ENCODE measurements at places on chromosomes 5 and 9.

DNA sequence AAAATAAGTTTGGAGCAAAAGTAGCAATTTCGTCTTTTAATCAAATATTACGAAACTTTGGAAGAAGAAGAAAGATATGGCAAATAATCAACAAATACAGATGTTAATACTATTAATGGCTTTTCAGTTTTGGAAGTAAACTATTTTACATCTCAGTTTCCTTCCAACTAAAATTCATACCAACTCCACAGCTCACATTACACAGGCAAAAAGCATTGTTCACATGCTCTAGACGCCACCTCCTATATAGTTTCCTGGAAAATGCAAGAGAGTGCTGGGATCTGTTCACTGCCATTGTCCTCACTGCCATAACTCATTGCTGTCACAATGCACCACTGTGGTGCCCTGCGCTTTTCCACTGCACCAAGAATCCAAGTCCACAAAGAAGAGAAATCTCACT lies 149.0 kb upstream of the FTMT start:
- no peak for DNase-seq

DNA sequence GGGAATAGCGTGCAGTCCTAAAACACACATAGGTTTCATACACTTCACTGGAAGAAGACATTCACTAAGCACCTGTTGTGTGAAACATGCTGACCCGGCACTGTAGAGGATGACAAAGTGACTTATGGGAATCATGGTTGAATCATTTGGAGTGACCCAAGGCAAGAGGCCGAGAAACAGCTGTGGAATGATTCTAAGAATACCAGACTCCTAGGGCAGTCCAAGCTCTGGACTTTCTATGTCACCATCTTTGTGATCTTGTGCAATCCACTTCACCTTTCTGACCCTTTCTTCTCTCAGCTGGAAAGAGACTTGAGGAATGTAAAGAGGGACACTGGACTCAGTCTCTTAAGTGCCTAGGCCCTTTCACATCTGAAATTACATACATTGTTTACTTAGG lies 13.1 kb downstream of the MSANTD3 start:
- DNase-seq, result peak; percentile 42

- peak; percentile 22 for DNase-seq
Measured at GRCh38 chr9:19424176-19424779, 15.5 kb downstream of the ACER2 start.

DNA sequence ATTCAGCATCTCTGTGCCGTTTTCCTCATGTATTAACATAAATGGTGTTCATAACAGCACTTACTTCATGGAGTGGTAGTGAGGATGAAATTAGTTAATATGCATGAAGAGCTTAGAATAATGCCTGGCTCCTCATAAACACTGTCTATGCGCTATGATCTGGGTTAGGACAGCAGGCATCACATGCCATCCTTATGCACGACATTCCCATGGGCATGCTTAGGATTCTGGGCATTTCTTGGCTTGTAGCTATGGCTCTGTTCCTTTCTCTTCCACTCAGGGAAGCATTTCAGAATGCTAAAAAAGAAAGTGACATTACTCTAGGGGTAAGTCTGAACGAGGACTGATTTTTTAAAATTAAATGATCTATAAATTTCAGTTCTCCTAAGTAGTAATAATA lies 349.8 kb downstream of the ARHGEF28 start:
- no peak for DNase-seq

GRCh38 chr5:81517462-81517861 lies 123.5 kb upstream of the ACOT12 start:
- DNase-seq, result peak; percentile 39

Data from fibroblast of skin of back (primary cell).